Dermis blood vessel endothelial cell (primary cell): ENCODE measurements at places on chromosomes 16 and 17. TPM values are rescaled to one million over a fixed set of nuclear protein-coding genes. Genes with fewer than 3 reads are reported as not detected.
A peak's percentile ranks its signal among the peaks of the same experiment; 100 is the strongest.

Gene RND2
- 0.14 and 0.17 TPM in 2 replicates for total RNA-seq

GRCh38 chr16:10907757-10908045 is 30.7 kb downstream of the CIITA start:
- DNase-seq = no peak

DNA sequence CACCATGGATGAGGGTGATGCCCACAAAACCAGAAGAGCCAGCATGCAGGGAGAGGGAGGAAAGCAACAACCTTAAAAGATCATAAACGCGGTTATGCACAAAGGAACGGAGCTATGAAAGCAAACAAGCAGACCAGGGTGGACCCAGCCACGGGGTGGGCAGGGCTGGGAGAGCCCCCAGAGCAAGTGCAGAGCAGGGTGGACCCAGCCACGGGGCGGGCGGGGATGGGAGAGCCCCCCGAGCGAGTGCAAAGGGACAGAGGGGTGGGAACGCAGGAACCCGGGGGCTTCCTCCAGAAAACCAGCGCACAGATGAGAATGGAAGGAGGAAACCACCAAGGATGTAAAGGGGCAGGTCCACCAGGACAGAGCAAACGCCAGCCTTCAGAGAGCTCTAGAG is 33.2 kb downstream of the CCDC57 start:
- DNase-seq = no peak

Gene PTGES3L
- total RNA-seq = 0.14 TPM in 1 of 2 replicates, not detected in the other

GRCh38 chr17:67208232-67208631 is 36.8 kb downstream of the HELZ start:
- no peak for DNase-seq

DNA sequence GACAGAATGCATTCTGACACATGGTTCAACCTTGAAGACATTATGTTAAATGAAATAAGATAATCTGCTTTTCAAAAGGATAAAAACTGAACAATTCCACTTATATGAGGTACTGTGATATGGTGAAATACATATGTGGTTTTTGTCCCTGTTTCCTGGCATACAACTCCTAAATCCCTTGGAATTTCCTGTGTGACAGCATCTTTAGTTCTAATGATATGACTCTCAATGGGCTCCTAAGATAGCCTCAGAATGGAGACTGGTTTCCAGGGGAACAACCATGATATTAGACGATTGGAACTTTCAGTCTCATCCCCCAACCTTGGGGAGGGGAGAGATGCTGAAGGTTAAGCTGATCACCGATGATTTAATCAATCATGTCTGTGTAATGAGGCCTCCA is 37.7 kb upstream of the PHLPP2 start:
- DNase-seq = peak; percentile 39

GRCh38 chr16:81729451-81729850 is 49.6 kb upstream of the PLCG2 start:
- DNase-seq = no peak

Gene NXN
- 123 and 138 TPM in 2 replicates for total RNA-seq

DNA sequence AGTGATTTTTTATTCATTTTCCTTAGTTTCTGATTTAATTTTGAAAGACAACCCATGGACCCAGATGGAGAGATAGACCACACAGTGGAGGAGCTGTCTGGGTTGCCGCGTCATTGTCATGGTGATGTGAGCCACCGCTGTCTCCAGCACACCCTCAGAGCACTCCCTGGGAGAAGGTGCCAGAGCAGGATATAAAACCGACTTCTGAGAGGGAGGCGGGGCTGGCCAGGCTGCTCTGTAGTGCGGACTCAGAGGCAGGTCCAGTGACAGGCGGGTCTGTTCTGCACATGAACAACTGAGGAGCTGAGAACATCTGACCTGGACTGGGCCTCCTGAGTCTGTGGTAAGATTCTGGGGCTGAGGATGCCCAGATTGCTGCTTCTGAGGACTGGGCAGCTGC is 216.3 kb upstream of the NLRP1 start:
- no peak for DNase-seq

DNA sequence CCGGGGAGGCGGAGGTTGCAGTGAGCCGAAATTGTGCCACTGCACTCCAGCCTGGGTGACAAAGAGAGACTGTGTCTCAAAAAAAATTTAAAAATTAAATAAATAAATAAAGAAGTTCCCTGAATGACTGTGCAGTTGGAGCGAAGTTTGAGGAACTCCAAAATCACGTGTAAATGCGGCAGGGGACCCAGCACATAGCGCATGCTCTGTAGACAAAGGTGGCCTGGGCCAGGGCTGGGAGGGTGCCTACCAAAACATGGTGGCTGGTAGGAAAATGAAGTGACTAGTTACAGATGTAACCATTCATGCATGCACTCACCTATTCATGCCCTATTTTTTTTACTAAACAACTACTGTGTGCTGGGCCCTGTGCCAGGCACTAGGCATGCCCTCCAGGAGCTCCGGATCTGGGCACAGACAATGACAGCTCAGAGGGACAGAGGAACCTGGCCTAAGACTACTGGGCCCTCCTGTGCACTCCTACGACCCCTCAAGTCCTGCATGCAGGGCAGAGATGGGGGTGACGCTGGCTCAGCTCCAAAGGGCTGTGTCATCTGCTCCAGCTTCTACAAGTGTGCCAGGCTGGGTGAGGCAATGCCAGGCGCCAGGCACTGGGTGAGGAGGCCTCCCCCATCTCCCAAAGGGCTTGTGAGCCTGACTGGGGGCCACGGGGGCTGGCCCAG is 65.3 kb downstream of the RMI2 start:
- no peak for DNase-seq

DNA sequence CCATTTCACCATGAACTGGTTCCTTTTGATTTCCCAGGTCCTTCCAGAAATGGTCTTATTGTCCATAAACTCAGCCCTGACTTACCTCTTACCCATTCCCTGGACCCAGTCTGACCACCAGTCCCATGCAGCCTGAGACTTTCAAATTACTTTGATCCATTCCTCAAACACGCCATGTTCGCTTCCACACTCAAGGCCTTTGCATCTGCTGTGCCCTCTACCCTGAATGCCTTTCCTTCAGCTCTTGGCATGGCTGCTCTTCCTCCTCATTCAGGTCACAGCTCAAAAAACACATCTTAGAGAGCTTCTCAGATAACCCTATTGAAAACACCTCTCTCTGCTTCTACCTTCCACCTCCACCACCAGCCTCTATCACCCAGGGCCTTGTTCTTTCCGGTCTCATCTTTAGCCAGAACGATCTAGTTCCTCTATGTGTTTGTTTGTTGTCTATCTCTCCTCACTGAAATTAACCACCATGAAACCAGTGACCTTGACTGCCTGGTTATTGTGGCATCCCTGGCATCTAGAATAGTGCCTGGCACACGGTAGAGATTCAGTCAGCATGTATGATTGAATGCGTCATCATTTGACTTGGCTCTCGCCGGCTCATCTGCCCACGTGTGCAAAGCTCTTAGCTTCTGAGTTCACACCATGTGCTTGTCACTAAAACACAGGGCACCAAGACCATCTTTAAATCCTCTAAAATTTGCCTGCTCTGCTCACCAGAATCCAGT is 12.8 kb downstream of the CRYM start:
- DNase-seq = no peak
